ENCODE measurements at places on chromosomes 5 and 9.

DNA sequence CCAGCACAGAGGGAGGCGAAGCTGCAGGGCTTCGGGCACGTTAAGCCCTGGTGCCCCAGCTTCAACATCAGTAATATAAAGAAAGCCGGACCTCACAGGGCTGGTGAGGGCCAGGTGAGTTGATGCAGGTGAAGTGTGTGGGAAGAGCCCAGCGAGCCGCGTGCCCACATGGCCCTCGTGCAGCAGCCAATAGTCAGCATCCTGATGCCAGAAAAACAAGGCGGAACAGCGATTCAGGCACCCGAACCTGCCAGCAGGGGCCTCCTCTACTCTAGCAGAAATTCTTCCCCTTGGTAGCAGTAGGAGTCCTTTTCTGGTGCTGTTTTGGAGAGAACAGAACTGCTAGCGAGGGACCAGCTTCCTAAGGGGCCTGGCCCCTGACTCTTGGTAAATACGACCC, 7.8 kb downstream of the MED10 start:
- DNase-seq = no peak

DNA sequence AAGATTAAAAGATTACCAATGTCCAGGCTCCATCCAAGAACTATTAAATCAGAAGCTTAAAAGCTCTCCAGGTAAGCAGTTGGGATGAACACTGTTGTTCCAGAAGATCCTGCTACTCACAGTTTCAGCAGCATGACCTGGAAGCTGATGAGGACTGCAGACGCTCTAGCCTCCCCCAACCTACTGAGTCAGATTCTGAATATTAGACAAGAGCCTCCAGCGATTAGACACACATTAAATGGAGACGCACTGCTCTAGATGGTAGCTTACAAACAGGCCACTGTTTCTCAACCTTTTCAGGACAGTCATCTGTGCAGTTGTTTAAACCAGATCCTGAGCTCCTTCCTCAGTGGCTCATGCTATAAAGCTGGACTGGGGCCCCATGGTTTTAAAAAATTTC, 54.3 kb downstream of the MTMR12 start:
- DNase-seq = no peak

GRCh38 chr5:171826132-171826531, 40.5 kb downstream of the SMIM23 start:
- no peak for DNase-seq

DNA sequence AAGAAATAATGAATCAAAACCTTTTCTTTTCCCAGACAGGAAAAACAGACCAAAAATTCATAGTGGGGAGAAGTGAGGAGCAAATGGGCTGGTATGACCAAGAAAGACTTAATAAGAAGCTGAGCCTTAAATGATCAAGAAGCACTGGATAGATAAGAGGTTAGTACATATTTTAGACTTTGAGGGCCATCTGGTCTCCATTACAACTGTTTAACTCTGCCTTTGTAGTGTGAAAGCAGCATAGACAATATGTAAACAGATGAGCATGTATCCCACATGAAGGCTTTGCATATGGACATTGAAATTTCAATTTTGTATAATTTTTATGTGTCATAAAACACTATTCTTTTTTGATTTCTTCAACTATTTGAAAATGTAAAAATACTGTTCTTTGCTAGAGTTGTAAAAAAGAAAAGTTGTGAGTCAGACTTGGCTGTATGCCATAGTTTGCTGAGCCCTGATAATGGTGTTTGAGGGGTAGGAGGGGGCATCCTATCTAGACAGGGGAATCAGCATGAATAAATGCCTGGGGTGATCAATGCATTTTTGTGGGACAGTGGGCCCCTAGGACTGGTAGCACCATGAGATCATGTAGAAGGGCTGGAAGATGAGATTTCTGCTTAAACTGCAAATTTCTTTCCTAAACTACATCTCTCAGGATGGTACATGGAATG, 91.8 kb upstream of the GPR151 start:
- no peak for DNase-seq

DNA sequence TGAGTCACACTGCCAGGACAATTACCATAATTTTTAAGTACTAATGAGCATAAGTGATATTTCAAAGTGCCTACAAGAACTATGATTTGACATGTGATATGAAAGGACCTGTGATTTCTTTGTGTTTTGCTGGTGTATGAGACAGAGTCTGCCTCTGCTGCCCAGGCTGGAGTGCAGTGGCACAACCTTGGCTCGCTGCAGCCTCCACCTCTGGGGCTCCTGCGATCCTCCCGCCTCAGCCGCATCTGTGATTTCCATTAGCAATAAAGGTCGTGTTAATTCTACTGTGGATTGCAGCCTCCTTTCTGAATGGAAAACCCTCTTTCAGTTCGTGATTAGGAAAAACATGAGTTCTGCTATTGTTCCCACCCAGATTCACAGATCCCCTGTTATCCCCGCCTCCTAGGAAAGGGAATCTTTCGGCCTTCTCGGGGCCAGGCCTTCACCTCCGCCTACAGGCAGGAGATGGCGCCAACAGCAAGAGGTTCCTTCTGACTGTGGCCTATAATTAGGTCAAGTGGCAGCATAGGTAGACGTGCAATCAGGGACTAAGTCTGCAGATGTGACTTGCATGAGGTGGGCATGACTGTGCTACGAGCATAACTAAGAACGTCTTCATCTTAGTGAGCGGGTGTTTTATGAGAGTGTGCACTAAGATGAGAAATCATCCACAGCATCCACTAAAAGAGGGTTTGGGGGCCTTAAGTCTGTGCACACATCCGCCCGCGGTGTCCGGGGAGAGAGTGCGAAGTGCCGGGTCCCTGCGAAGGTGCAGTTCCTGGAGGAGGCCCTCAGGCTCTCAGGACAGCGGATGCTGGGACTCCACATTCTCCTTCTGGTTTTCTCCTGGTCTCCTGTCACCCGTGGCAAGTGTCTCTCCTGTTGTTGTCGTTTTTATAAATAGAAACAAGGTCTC, 23.1 kb downstream of the TRIM7 start:
- peak; percentile 81 for DNase-seq

GRCh38 chr9:120038342-120038741, 541.6 kb downstream of the CDK5RAP2 start:
- no peak for DNase-seq

- DNase-seq = peak; percentile 26
These were observed 97.1 kb downstream of the GOLPH3 start for GRCh38 chr5:32076699-32077695.

DNA sequence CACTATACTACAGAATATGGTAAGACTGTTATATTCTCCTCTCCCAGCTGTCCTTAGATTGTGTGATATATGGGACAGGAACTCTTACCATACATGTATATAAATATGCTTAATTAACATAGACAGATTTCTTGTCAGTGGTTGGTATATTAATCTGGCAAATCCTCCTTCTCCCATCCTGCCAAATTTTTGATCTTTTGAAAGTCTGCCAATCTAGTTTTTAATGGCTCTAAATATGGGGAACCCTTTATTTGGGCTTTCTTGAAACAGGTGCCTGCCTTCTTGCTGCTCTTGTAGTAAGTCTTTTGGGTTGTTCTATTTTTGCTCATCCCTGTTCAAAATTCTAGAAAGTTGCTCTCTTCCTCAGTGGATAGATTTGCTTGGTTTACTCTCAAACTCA, 63.5 kb downstream of the SPATA31D1 start:
- DNase-seq = no peak
